K562 (cell line): ENCODE measurements at places on chromosomes 4 and X. TPM values are rescaled to one million over a fixed set of nuclear protein-coding genes. Genes with fewer than 3 reads are reported as not detected.

DNA sequence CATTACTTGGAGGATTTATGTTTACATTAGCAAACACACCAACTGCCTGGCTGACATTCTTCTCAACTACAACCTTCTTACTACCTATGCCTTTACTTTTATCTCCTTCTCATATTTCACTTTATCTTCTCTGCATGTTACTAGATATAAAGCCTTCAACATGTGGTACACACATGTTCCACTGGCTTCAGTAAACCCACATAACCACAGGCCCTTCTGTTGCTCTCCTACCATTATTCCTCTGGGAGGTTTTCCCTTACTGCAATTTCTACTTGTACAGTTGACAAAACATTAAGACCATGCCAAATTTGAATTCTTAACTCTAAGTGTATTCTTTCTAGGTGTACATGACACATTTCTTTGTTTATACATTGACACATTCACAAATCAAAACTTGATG, 133.1 kb downstream of the ARAP2 start:
- no peaks in the 10 kb centered on the region for H3K4me1 ChIP-seq
- H3K27ac ChIP-seq = no peak overlapping the region

GUCY1A1 gene
- not detected in 2 replicates for total RNA-seq

DNA sequence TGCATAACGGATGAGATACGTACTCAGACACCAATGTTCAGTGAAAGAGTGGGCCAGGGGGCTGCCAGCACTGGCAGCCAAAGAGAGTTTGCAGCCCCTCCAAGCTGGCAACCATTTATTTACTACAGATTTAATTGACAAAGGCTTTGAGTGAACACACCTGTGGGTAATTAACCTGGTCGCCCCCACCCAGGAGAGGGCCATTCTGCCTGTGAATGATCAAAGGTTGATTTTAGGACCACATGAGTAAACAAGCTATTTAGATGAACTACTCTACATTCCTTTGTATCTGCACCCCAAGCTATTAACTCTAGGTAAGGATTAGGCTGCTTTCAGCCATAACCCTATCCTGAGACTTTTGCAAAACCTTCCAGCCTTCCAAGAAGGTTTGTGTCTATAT, 55.0 kb downstream of the RBM46 start:
- H3K4me1 ChIP-seq = no peaks in the 10 kb centered on the region
- no peak overlapping the region for H3K4me3 ChIP-seq
- DNase-seq = no peak
- H3K27me3 ChIP-seq = no peaks in the 10 kb centered on the region
- H3K36me3 ChIP-seq = no peaks in the 10 kb centered on the region
- no peak overlapping the region for H3K27ac ChIP-seq

SLC25A43 gene
- 4.8 and 5.8 TPM in 2 replicates for total RNA-seq

DNA sequence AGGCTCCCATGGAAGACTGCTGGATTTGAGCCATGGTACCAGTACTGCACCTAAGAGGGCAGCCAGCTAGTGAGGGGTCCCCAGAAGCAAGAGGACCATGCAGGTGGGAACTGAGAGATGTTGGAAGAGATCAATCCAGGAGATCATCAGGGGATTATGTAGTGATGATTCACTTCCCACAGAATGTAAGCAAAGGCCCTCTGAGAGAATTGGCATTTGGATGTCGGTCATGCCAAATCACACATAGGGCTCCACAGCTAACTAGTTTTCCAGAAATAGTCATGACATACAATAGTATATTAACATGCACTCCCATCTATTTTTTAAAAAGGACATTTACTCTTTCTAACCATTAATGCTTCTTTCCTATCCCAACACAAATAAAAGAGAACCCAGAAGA, 112.5 kb downstream of the RASGEF1B start:
- no peak overlapping the region for H3K4me3 ChIP-seq
- no peaks in the 10 kb centered on the region for H3K4me1 ChIP-seq

GRCh38 chr4:158624889-158625478, 46.7 kb downstream of the C4orf46 start:
- H3K36me3 ChIP-seq = no peaks in the 10 kb centered on the region
- H3K27ac ChIP-seq = no peak overlapping the region
- DNase-seq = peak; percentile 65

DNA sequence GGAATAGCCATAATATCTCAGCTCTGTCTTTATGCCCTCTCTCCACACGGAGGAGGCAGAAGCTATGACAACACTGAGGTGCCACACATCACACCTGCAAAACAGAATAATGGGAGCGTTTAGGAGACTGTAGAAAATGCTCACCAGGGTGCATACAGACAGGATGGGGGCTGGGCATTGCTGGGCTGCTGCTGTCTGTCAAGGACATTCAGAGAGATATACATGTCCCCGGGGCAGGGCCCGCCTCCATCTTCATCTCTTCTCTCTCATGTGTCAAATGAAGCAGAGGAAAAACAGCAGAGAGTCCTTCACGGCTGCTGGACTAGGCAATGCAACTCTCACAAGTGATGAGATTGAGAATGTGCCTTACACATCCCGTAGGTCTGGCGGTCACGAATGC, 65.3 kb upstream of the DHRSX start:
- DNase-seq = no peak
- no peaks in the 10 kb centered on the region for H3K4me1 ChIP-seq
- peaks cover 12% of the 10 kb centered on the region for H3K27me3 ChIP-seq
- H3K36me3 ChIP-seq = no peaks in the 10 kb centered on the region

- no peaks in the 10 kb centered on the region for H3K36me3 ChIP-seq
- no peak for DNase-seq
- no peak overlapping the region for H3K27ac ChIP-seq
- no peaks in the 10 kb centered on the region for H3K4me1 ChIP-seq
- no peaks in the 10 kb centered on the region for H3K27me3 ChIP-seq
Measured at GRCh38 chr4:127081041-127081440, 551.7 kb upstream of the INTU start.

PI4K2B gene
- total RNA-seq = 14.2 and 17.4 TPM in 2 replicates

GRCh38 chr4:44983083-44983482, 256.7 kb upstream of the GNPDA2 start:
- no peak for DNase-seq
- H3K27ac ChIP-seq = no peak overlapping the region
- H3K36me3 ChIP-seq = no peaks in the 10 kb centered on the region
- H3K4me1 ChIP-seq = no peaks in the 10 kb centered on the region
- no peak overlapping the region for H3K4me3 ChIP-seq

EMCN gene
- total RNA-seq = not detected in 2 replicates

DNA sequence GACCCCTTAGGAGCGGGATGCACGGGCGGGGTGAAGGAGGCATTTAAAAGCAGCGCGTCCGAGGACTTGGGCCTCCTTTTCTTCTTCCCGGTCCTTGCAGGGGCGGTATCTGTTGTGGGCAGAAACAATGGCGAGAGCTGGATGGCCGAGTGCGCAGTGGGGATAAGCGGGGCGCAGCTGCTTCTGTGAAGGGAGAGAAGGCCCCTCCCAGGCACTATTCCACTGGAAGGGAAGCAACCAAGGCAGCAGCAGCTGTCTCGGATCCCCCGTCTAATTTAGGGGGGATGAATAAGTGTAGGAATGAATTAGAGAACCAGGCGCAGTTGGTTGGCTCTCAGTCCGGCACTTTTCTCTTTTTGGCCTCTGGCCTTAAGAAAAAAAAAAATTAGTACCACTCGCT, 995 bp downstream of the SMARCA5 start:
- peaks cover 8% of the 10 kb centered on the region; the same call in 2 of the 3 replicates for H3K4me1 ChIP-seq
- no peaks in the 10 kb centered on the region for H3K27me3 ChIP-seq
- peaks cover 33% of the 10 kb centered on the region for H3K36me3 ChIP-seq

GRCh38 chr4:69835766-69836165, 24.2 kb downstream of the SULT1E1 start:
- no peak overlapping the region for H3K4me3 ChIP-seq
- DNase-seq = no peak
- H3K36me3 ChIP-seq = no peaks in the 10 kb centered on the region
- H3K27me3 ChIP-seq = no peaks in the 10 kb centered on the region

FAM120C gene
- 6.1 and 6.7 TPM in 2 replicates for total RNA-seq

CLDN34 gene
- not detected in 2 replicates for total RNA-seq

BGN gene
- total RNA-seq = 0.11 TPM in 2 replicates

GRCh38 chrX:8390771-8391170, 73.9 kb upstream of the VCX3B start:
- H3K27ac ChIP-seq = no peak overlapping the region
- no peaks in the 10 kb centered on the region for H3K36me3 ChIP-seq

DNA sequence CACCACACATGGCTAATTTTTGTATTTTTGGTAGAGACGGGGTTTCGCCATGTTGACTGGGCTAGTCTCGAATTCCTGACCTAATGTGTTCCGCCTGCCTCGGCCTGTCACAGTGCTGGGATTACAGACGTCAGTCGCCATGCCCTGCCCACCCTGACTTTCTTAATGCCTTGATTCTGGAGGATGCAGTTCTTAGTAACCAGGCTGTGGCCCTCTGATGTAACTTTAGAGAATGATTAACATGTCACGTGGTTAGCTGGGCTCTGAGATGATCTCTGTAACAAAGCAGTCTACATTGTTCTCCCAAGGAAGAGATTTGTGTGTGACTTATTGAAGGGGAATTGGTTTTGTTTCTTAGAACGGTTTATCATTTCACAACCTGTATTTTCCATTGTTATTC, 30.6 kb downstream of the ANK2 start:
- H3K4me1 ChIP-seq = no peaks in the 10 kb centered on the region
- H3K27me3 ChIP-seq = no peaks in the 10 kb centered on the region
- DNase-seq = no peak
- no peak overlapping the region for H3K27ac ChIP-seq

KLF3 gene
- total RNA-seq = 42.0 and 47.2 TPM in 2 replicates

BDH2 gene
- 4.9 and 6.0 TPM in 2 replicates for total RNA-seq

DNA sequence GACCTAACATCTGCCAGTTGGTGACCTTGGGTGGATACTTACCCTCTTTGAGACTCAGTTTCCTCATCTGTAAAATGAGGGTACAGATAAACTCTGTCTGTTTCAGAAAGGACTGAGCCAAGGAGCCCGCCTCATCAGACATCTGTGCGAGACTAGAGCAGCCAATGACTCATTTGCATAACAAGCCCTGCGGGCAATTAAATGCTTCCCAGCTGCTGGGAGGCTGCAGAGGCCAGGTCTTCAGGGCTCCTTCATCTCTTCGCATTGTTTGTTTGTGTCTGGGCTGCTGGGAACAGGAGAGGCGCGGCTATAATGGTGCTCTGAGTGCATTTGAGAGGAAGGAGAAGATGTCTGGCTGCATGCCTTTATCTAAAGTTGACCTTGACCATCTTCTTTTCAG, 85.0 kb downstream of the ADRA2C start:
- no peaks in the 10 kb centered on the region for H3K27me3 ChIP-seq
- no peak overlapping the region for H3K4me3 ChIP-seq
- H3K4me1 ChIP-seq = no peaks in the 10 kb centered on the region
- no peak overlapping the region for H3K27ac ChIP-seq

- H3K27ac ChIP-seq = no peak overlapping the region
- H3K27me3 ChIP-seq = no peaks in the 10 kb centered on the region
- H3K4me1 ChIP-seq = no peaks in the 10 kb centered on the region
- no peak for DNase-seq
- H3K36me3 ChIP-seq = no peaks in the 10 kb centered on the region
Measured at GRCh38 chrX:21375708-21376009, 1.4 kb downstream of the CNKSR2 start.

DNA sequence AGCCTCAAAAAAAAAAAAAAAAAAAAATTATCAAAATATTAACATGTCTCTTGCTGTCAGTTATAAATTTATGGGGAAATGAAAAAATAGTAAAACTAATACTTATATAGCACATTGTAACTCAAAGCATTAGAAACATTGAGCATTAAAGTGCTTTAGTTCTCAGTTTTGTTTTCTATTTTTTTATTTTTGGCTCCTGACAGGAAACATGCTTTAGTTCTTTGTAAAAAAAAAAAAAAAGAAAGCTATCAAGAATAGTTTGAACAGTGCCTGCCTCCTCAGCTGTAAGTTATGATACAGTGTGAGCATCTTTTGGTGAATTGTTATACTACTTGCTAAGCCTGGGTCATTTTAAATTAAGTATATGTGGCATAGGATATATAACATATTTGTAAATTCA, 5.1 kb upstream of the CENPC start:
- H3K4me3 ChIP-seq = no peak overlapping the region
- no peaks in the 10 kb centered on the region for H3K27me3 ChIP-seq
- H3K36me3 ChIP-seq = no peaks in the 10 kb centered on the region
- H3K27ac ChIP-seq = no peak overlapping the region

DNA sequence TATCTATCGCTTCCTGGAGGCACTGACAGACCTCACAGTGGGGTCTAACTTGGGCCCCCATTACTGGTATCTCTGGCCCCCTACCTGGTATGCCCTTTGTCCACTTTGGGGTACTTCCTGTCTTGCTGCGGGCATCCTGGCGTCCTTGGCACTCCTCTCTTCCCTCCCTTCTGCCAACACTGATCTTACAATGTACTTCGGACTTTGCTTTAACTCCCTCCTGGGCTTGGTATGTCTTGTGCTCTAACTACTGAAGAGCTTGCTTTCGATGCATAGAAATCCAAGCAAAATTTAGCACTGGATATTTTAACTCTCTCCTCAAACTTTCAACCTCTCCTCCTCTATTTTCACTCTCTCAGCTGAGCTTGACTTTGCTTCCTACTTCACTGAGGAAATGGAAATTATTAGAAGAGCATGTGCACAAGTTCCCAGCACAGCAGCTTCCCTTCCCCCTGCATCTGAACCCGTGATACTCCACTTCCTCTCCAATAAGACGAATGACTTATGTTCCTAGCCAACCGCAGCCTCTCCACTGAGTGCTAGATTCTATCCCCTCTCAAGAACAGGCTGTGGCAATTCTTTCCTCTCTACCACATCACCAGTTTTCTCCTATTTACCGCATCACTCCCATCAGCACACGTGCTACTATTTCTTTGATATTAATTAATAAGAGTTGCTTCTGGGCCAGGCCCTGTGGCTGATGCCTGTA, 52.9 kb downstream of the SUPT20HL2 start:
- no peaks in the 10 kb centered on the region for H3K36me3 ChIP-seq
- no peak overlapping the region for H3K4me3 ChIP-seq
- H3K4me1 ChIP-seq = no peaks in the 10 kb centered on the region
- H3K27ac ChIP-seq = no peak overlapping the region

DNA sequence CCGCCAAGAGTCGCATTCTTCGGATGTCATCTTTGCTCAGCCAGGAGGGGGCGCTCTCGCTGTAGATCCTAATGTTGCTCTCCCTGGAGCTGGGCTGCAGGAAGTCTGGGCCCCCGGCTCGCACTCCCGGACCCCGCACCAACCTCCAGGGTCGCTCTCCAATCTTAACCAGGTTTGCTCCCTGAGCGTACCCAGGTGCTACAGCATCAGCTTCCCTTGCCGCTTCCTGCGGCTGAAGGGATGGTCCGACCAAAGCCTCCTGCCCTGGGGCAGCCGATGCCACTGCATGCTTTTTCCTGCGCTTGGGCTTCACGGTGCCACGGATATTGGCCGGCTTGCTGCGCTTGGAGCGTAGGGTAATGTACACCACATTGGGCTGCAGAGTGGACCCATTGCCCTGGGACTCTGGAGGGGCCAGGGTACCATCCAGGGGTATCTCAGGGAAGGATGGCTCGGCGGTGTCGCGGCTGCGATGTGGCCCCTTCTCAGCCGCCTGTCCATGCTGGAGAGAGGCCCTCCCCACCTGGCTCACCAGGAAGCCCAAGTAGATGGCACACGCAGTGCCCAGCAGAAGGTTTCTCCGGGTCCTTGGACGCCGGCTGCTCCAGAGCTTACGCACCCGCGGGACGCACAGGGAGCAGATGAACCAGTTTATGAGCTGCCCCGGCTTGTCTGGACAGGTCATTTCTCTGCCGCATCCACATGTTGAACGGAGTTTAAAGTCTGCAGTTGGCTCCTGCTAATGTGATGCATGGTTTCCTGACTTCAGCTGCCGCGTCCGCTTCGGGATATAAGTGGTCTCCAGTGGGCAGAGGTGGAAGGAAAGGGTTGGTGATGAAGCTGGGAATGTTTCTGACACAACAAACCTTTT, 1.9 kb downstream of the GASK1B start:
- no peaks in the 10 kb centered on the region for H3K36me3 ChIP-seq
- peaks cover 5% of the 10 kb centered on the region; the same call in 2 of the 3 replicates for H3K4me1 ChIP-seq

- no peak overlapping the region for H3K4me3 ChIP-seq
- H3K27ac ChIP-seq = no peak overlapping the region
- no peak for DNase-seq
- no peaks in the 10 kb centered on the region for H3K4me1 ChIP-seq
Measured at GRCh38 chr4:79357365-79357764, 31.5 kb upstream of the NAA11 start.
